ENCODE measurements at places on chromosomes 3 and 15.

- ATAC-seq, result no peak
Observed at GRCh38 chr15:77120576-77120975, 49.7 kb upstream of the TSPAN3 start.

DNA sequence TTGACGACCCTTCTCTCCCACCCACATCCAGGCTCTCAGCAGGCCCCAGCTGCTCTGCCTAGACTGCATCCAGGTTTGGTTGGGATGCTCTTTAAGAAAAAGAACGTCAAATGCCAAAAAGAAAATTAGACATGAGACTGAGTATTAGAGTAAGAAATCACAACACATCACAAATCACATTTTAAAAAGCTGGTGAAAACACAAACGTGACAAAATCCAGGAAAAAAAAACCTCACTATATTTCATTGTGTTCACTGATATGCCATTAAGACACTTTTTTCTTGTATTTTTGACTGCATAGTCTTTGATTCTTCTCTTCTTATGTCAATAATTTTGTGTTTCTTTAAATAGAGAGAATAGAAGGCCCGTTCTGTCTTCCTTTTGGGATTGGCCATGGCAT is 243.7 kb downstream of the TLE3 start:
- ATAC-seq, result peak; percentile 31

GRCh38 chr3:178561239-178561638 is 25.0 kb downstream of the KCNMB2 start:
- no peak for ATAC-seq

DNA sequence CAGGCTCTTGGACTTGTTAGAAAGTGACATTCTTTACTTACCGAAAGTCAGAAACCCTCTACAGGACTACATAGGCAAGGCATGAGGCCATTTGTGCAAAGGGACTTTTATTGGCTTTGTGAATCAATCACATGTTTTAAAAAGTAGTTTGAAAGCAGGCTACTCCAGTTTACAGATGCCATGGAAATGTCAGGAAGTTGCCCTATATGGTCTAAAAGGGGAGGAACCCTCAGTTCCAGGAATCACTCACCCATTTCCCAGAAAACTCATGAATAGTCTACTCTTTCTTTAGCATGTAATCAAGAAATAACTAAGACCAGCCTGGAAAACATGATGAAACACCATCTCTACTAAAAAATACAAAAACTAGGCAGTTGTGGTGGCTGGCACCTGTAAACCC is 51.0 kb upstream of the MKRN3 start:
- ATAC-seq, result no peak

DNA sequence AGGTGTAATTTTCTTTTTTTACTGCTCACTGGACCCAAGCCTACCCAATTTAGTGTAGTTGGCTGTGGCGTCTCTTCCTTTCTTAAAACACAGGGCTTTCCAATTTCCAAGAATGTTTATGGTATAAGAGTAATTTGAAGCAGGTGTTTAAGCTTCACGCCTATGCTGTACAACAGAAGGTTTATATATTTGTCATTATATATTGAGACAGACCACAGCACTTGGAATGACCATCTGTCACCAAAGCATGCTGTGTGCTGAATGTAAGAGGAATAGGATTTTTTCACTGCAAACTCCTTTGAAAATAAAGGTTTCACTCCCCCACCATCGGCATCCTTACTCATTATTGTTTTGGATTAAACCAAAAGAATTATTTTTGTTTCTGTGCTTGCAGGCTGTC is 325.7 kb downstream of the OTOL1 start:
- no peak for ATAC-seq

DNA sequence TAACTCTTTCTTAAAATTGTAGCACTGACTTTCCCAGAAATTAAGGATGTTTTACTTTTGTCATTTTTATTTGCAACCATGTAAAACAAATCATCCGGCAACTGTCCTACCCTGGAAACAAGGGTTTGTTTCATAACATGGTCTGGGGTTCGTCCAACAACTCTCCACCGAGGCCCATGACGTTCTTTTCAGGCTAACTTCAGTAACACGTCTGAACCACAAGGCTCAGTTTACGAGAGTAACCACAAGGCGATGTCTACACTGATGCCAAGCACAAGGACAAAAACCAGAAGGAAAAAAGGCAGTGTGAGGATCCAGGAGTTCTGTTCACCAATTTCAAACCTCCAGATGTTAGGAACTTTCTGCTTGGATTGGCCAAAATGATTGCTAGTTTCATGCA is 546.1 kb downstream of the NTRK3 start:
- ATAC-seq, result no peak

DNA sequence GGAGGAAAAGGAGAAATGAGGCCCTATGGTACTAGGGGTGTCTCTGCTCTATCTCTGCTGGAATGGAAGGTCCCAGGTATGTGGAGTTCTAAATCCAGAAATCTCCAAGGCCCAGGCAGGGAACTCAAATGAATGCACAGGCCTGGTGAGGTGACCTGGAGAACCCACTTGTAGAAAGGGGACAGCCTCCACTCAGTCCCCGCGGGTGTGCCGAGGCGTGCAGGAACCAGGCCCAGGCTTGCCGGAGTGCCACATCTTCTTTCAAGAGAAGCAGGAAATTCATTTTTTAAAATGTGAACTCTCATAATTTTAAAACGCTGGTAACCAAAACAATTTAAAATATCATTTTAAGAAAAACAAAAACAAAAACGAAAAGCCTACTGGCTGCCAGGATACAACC is 32.2 kb upstream of the ADCY5 start:
- ATAC-seq, result no peak

GRCh38 chr15:79017953-79018352 is 72.6 kb downstream of the RASGRF1 start:
- no peak for ATAC-seq

DNA sequence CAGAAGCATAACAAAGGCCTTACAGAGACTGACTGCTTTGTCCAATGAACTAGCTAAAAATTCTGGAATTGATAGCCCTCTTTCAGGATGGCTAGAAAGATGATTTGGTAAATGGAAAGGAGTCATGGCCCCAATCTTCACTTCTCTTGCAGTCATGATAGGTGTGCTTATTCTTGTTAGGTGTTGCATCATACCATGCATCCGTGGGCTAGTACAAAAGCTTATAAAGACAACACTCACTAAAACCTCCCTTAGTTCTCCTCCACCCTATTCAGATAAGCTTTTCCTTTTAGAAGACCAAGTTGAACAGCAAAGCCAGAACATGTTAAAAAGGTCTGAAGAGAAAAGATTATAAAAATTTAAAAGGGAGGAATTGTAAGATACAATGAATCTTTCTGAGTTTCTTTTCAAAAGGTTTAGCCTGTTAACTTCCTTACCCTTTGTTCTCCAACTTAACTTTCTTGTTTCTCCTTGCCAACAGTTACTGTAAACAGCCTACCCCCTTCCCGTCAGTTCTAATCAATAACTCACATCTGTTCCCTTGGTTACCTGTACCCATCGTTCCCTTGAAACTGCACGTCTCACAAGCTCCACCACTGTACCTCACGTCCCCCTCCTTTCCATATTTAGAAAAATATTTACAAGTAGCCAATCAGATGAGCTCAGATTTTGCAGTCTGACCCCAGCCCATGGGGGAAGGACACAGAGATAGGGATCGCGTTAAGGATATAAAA is 105.8 kb downstream of the ZBBX start:
- ATAC-seq, result no peak

GRCh38 chr3:175456466-175456865 is 597.3 kb downstream of the NAALADL2 start:
- no peak for ATAC-seq

DNA sequence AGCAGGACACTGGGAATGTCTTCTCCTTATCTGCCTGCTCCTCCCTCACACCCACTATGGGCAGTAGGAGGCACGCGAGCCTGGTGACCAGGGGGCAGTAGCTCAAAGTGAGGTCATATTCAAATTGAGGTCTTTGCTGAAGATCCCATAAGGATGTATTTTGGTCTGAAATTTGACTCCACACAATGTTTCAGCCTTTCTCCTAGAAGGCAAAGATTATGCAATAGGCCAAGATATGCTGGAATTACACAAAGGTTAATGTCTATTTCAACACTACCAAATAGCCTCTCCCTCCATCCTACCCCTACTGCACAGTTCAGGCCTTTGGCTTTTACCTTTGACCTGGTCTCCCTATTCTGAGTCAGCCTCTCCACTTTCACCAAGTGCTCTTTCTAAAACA is 203.0 kb downstream of the TIGIT start:
- ATAC-seq, result peak; percentile 81

DNA sequence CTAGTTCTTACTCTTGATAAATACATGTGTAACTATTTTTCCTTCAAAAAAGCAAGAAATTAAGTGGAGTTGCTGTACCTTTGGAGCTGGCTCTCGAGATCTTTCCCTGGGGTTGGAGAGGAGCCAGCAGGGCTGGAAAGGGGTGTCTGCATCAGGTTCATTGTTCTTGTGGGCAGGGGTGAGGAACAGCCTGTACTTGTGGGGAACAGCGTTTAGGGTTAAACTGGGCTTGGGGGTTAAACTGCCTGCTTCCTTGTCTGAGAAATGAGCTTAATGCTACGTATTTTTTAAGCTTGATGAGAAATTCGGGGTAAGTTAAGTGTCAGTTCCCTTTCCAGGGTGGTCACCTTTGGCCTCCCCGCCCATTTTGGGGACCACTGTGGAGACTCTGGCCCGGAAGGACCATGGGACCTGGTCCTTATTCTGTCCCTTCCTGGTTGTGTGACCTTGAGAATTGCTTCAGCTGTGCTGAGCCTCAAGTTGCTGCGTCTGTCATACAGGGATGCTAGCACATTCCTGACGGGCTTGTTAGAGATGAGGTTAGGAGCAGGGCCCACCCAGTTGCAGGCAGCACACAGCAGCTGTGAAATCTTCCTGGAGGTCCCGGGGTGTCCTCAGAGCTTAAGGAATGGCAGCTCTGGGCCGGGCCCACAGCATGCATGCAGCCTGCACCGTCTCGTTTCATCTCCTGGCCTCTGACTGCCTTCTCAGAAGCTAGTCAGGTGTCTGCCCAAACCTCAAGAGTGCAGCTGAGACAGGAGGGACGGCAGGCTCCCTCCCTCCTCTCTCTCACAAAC is 11.6 kb downstream of the H1-8 start:
- ATAC-seq, result peak; percentile 16

GRCh38 chr3:10772271-10773161 is 43.5 kb upstream of the SLC6A11 start:
- peak; percentile 54 for ATAC-seq

DNA sequence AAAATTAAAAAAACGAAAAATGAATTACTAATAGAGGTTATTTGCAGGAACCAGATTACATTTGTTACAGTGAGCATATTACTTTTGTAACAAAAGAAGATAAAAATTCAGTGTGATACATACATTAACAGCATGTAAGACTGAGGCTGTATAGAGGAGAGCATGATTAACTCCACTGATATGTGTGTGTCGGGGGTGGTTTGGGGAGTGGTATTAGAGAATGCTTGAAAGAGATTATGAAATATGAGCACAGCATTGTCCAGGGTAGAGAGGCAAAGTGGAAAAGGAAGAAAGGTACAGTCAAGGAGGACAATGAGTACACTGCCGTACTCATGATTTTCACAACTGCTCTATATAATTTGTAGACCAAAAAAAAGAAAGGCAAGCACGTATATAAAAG is 62.9 kb upstream of the LRRFIP2 start:
- ATAC-seq, result no peak

GRCh38 chr15:40118473-40118872 is 9.8 kb upstream of the BMF start:
- no peak for ATAC-seq

GRCh38 chr3:9226326-9226725 is 23.1 kb downstream of the SRGAP3 start:
- ATAC-seq, result no peak

- ATAC-seq, result peak; percentile 39
Observed at GRCh38 chr15:52523192-52523591, 5.5 kb downstream of the MYO5A start.
